Cortex of kidney (tissue), 1 donor: ENCODE measurements at places on chromosomes 12 and 14.

GRCh38 chr14:22641846-22642245 is 2.3 kb downstream of the OR6J1 start:
- no peak for DNase-seq

DNA sequence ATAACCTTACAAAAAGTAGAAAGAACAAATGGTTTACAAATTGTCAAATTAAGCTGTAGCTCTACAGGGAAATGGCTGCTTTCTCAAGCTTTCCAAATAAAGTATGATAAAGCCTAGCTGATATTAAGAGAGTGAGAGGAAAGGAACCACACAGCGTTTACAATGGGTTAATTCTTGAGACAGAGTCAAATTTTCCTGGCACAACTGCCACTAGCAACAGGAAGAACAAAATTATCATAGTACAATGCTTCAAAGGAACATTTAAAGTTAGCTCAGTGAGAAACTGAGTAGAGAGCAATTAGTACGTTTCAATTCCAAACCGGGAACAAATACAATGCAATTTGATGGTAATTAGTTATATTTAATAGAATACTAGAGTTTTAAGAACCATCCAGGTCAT is 116.0 kb downstream of the PPP1R12A start:
- DNase-seq: no peak

DNA sequence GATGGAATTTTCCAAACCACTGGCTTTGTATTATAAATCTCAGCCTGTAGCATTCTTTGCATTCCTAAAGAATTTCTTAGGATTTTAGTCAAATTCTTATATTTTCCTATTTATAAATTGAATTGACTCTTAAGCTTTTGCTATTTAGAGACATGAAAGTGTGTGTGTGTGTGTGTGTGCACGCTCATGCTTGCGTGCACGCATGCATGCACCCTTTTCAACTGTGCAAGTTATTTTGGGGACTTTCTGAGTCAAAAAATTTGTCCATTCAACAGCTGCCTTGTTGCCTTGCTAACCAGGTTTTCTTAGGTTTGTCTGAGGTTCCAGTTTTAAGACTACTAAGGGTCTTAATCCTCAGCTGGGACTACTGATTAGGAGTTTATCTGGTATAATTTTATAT is 42.6 kb downstream of the GPATCH2L start:
- no peak for DNase-seq

DNA sequence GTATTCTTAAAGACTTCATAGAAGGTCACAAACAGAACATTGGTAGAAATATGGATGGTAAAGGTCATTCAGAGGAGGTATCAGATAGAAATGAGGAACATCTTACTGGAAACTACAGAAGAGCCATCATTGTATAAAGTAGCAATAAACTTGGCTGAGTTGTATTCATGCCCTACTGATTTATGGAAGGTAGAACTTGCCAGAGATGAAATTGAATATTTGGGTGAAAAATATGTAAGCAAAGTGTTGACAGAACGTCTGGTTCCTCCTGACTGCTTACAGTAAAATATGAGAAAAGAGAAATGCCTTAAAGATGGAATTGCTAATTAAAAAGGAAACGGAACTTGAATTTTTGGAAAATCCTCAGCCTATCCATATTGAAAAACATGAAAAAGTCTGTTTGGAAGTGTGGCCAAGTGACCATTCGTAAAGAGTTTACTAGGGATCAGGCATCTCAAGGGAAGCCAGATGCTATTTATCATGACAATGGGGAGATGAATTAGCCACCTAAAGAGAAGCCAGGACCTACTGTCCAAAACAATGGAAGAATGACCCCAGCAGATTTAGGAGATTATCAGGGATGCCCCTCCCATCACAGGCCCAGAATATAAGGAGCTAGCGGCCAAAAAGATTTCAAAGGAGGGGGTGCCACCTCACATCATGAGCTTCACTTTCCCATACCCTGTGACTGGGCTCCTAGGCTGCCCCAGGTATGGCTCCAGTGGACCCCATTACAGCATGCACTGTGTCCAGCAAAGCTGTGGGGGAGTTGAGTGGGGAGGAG is 189.3 kb downstream of the ITPR2 start:
- no peak for DNase-seq

GRCh38 chr12:65800937-65801336 is 23.3 kb upstream of the HMGA2 start:
- DNase-seq: no peak

DNA sequence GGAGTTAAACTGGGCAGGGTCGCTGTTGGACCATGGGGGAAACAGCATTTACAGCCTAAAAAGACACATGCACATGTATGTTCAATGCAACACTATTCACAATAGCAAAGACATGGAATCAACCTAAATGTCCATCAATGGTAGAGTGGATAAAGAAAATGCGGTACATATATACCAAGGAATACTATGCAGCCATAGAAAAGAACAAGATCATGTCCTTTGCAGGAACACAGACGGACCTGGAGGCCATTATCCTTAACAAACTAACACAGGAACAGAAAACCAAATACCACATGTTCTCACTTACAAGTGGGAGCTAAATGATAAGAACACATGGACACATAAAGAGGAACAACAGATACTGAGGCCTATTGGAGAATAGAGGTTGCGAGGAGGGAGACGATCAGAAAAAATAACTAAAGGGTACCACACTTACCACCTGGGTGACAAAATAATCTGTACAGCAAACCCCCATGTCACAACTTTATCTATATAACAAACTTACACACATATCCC is 25.0 kb upstream of the SRP54 start:
- no peak for DNase-seq

DNA sequence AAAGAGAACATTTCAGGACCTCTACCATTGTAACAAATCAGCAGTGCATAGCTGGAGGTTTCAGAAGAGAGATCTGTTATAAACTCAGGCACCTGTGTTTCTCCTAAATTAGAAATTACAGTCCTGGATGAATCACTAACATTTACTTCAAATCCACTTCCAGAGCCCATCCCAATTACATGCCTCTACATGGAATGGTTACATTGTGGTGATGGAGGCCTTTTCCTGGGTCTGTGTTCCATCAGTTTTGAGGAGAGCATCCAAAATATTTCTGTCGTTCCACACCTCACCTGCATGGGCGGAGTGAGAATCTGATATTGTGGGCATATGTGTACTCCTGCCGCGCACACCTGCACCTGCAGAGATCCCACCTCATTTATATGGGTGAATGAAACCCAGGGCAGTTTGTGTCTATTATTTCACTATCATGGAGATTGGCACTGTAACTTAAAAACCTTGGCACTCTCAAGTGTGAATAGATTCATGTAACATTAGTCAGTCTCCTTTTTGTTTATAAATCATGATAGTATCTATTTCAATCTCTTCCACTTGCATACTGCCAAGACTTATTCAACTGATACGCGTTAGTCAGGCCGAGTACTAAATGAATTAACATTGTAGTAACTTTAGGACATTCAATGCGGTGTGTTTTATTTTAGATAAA is 215.1 kb upstream of the FAR2 start:
- DNase-seq: no peak

DNA sequence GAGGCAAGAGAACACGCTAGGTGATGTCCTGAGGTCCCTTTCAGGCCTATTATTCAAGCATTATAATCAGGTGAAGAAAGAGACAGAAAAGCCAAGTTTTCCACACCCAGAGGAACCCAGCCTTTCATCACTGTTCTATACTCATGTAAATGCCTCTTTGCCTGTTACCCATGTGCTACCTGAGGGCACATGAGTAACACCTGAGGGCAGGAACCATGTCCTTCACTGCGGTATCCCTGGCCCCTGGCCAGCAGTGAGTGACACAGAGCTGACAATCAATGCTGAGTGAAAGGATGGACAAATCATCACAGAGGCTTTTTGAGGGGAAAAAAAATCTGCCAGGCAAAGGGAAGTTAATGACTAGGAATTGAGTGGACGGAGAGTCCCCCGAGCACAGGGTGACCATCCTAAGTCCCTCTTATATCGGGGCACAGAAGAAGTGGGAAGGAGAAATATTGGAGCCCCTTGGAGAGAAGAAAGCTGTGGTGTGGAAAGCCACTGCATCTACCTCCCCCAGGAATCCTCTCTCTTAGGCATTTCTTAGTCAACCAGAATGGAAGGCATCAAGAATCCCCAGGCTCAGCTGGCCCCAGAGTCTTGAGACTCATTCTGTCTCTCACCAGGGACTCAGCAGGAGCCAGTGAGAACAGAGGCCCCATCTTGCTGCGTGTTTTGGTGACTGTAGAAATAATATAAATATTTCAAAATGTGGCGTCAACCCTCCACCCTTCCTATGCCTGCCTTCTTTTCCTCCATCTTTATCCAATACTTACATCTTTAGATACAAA is 212.9 kb downstream of the DPF3 start:
- no peak for DNase-seq

DNA sequence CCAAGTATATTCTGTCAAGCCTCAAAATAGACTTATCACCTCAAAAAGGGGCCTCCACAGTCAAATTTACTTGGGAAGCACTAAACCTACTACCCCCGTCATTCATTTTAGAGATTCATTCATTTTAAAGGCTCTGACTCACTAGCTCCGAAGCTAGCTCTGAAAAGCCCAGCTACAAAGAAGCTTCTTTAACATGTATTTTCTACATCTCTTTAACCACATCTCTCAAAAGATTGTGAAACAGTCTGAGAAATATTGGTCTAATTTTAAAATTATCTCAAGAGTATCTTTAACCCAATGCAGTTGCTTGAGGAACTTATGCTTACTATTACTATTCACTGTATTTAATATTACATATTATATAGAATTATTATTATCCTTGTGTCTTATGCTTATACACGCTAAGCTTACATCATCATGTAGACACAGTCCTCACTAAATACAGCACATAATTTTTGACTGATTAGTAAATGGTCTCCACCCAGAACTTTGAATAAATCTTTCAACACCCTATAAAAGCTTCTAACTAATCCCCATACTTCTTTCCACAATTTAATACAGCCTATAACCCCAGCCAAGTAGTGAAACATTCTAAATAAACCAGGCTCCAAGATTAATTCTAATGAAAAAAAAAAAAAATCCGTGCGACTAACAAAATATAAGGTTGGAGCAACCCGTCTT is 7.8 kb downstream of the NT5DC3 start:
- DNase-seq: no peak

DNA sequence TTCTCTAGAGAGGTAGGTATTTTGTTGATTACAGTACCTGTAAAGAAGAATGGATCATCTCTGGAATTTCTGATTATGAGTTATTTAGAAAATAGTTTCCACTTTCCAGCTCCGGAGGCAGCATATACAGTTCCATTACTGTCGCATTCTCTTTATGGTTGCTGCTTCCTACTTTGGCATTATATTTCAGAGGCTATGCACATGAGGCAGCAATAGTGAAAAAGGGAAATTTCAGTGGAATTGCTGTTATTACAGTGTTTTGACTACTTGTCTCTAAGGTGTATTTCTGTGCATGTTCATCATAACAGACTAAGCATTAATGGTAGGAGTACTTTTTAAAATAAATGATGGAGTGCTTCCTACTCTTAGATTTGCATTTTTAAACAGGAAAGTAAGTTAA is 10.2 kb downstream of the GNG2 start:
- no peak for DNase-seq

GRCh38 chr12:55697686-55698085 is 10.0 kb downstream of the ITGA7 start:
- no peak for DNase-seq

- no peak for DNase-seq
Observed at GRCh38 chr12:87818441-87818840, 210.8 kb downstream of the C12orf50 start.

GRCh38 chr14:23669441-23669840 is 33.3 kb downstream of the DHRS2 start:
- DNase-seq: no peak

GRCh38 chr14:70192915-70193314 is 4.2 kb upstream of the SLC8A3 start:
- DNase-seq: no peak

DNA sequence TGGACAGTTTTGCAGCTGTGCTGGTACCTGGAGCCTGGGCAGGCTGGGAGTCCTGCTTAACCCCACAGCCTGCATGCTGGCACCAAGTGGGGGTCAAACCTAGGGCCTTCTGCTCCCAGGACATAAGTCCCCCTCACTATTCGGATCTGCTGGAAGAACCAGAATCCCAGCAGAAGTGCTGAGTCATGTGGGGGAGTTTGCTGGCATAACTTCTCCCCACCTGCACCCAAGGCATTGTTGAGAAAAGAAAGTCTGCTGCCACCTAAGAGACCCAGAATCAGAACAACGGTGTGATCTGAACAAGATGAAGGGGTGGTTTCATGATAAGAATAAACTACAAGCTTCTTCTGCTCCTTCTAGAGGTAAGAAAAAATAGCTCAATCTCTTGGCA is 102.7 kb downstream of the RBM19 start:
- no peak for DNase-seq

- no peak for DNase-seq
Observed at GRCh38 chr12:121806546-121807423, 3.0 kb downstream of the SETD1B start.

DNA sequence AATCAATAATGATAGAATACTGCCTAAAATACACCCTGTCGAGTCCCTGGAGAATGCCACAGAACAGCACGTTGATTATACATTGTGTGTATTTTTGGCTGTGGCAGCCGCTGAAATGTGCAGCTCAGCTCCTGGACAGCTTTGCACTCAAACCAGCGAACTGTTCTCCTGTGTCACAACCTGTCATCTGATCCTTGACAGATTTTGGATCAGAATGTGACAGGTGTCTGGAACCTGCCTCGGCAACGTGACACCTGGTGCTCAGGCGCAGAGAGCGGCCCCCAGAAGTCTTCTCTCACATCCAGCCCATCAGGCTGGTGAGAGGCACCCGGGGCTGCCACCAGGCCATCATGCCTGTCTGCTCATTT is 19.3 kb downstream of the MVK start:
- no peak for DNase-seq

DNA sequence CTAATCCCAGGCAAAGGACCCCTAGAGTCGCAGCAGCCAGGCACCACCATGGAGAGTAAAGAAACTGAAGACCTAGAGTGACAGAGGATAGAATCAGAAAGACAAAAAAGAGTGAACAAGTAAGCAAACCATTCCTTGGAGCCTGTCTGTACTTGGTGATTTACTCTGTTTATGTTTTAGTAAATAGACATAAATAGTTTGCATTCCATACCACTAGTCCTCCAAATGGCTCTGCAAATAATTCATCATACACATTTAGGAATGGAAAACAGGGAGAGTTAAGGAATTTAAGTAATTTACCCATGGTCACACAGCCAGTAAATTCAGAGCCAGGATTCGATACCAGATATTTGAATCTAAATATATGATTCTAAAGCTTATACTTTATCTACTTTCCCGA is 2.8 kb downstream of the OLR1 start:
- no peak for DNase-seq

- DNase-seq: no peak
Observed at GRCh38 chr12:115203701-115204100, 519.7 kb upstream of the TBX3 start.

GRCh38 chr12:57261428-57261865 is 10.5 kb upstream of the STAC3 start:
- no peak for DNase-seq

- DNase-seq: no peak
Observed at GRCh38 chr14:75363570-75364227, 64.1 kb upstream of the JDP2 start.
